ENCODE measurements at places on chromosomes 5 and 9. TPM values are rescaled to one million over a fixed set of nuclear protein-coding genes. Genes with fewer than 3 reads are reported as not detected.

Gene FAM13B
- 33.1 TPM for total RNA-seq

Gene PRUNE2
- 29.1 TPM for total RNA-seq

Gene SWI5
- total RNA-seq = 26.3 TPM

Gene PCYOX1L
- total RNA-seq = 12.1 TPM

Gene IPPK
- total RNA-seq = 16.1 TPM

Gene NEUROG1
- not detected for total RNA-seq

Gene C5orf58
- total RNA-seq = not detected

Gene CBY3
- total RNA-seq = not detected

Gene PARP8
- total RNA-seq = 0.13 TPM

Gene PPP2R2B
- not detected for total RNA-seq

Gene ENTPD8
- not detected for total RNA-seq

Gene SAXO1
- total RNA-seq = not detected

Gene NMUR2
- total RNA-seq = not detected

Gene CARD6
- 44.7 TPM for total RNA-seq

Gene WNK2
- total RNA-seq = under 0.01 TPM

Gene IFNK
- not detected for total RNA-seq

Gene MLLT3
- 8.6 TPM for total RNA-seq

Gene VCAN
- 0.57 TPM for total RNA-seq

Gene KIF24
- 7.3 TPM for total RNA-seq

Gene FAM153A
- not detected for total RNA-seq

Gene GLRA1
- total RNA-seq = not detected

Gene MPDZ
- 77.3 TPM for total RNA-seq

Gene PLPPR1
- 1.1 TPM for total RNA-seq
